Right renal pelvis (tissue), 4 donors: ENCODE measurements at places on chromosomes 13 and 19.

DNA sequence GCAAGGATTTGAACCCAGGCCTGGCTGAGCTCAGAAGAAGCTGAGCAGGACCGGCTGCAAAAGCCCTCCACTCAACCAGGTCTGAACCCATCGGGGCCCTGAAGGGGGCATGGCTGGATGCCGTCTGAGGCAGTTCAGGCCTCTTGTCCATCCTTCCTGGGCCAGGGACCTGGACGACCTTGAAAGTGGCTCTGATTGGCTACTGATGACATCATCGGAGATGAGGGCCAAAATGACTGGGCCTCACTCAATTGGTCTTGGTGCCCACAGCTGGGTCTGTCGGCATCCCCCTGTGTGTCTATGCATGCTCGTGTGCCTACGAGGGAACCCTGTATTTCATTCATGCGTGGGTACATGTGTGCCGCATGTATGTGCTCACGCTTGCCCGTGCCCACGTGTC, 71.8 kb downstream of the PTPRS start:
- no peak for DNase-seq

GRCh38 chr13:95503662-95504061, 48.9 kb upstream of the CLDN10 start:
- DNase-seq: no peak

GRCh38 chr13:107118506-107118905, 550.6 kb upstream of the ARGLU1 start:
- DNase-seq: no peak

- no peak for DNase-seq
These were observed 1.8 kb downstream of the VASP start for GRCh38 chr19:45508861-45509691.

DNA sequence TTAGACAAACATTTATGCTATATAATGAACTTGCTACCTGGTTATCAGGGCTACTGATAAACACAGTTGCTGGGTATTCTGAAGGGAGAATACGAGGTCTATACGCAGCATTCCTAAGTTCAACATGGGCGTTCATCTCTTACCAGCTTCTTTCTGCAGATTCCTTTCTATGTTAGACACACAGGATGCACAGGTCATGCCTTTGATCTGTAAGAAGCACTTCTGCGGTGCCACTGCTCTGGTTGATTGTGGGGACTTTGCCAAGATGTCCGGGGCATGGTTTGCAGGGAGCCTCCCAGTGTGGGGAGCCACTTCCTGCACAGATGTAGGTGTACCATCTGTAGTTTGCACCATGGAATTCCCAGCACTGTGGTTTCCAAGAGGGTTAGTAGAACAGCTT, 40.9 kb downstream of the ATP7B start:
- no peak for DNase-seq

- DNase-seq: no peak
These were observed 526.0 kb downstream of the PCDH9 start for GRCh38 chr13:66704110-66704509.

DNA sequence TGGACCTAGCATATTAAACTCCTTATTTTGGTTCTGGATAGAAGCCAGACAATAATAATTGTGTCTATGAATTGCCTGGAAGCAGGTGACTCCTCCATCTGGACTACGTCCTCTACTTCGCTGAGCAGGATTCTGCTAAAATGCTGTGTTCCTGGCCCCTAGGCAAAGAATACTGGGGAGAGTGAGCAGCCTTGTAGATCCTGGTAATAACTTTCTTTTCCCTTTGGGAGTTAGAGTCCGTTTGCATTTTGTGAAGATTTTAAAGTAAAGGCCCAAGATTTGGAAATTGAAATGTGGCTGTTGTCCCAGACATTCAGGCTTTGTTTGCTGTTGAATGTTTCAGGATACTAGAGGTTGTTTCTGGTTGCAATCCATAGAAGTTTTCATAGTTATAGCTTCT, 511.9 kb upstream of the KLF12 start:
- DNase-seq: no peak

- no peak for DNase-seq
These were observed 24.9 kb upstream of the MEDAG start for GRCh38 chr13:30881191-30881651.

DNA sequence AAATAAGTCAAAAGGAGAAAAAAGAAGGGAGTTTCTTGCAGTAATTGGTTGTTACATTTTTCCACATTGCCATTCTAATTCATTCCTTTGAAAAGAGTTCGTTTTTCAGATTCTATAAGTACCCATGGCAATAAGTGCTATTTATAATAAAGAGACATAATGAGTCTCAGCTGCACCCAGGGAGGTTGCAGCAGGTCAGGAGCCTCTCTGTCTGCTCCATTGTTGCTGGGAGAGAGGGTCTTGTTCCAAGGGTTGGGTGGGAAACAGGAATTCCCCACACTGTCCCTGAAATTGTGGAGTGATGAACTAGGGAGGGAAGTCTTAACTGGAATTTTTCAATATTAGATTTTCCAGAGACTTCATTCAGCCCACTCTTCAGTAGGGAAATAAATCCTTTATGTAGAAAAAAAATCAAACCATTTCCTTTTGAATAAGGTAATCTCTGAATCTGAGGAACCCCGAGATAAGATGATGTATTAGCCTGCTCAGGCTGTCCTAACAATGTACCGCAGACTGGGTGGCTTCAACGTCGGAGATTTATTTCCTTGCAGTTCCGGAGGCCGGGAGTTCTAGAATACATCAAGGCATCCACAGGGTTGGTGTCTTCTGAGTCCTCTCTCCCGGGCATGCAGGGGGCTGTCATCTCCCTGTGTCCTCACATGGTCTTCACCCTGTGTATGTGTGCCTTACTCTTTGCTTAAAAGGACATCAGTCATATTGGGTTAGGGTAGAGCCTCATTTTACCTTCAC, 342.7 kb upstream of the TMTC4 start:
- no peak for DNase-seq

DNA sequence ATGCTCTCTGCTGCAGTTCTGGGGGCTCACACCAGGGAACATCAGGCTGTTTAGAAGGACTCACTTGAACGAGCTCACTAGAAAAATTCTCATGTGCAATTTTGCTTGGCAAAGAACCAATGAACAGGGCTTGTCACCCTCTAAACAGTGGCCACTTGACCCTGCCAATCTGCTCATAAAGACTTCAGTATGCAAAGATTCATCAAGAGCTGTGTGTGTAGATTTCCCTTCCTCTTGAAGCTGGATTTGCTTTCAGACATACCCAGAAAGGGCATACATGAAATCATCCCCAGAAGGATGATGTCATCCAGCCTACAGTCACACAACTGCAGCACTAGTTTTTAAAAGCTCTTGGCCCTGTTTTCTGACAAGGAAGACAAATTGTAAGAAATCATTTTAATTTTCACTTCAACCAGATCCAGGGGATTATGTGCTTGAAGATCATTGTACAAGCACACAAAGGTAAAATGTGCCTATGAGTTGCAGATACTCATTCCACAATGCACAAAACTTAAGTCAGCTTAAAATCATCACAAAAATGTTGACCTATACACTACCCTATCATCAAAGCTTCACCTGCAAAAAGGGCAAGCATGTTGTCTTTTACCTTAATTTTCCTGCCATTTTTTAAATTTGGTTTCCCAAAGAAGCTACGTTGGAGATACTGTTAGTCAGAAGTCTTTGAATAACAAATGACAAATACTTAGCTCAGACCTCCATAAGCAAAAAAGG, 5.2 kb upstream of the STK24 start:
- no peak for DNase-seq

DNA sequence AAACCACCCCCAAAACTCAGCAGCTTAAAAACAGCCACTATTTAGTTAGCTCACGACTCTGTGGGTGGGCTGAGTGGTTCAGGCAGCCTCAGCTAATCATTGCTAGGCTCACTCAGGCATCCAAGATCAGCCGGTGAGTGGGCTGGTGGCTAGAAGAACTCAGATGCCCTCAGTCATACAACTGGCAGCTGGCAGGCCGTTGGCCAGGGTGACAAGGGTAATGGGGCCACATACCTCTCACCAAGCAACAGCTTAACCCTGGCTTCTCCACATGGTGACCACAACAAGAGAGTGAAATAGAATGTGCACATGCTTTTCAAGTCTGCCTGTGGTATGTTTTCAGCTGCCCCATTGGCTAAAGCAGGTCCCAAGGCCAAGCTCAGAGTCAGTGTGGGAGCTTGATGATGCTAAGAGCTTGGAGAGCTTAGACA, 435.4 kb upstream of the TSHZ3 start:
- no peak for DNase-seq

- no peak for DNase-seq
These were observed 289.2 kb upstream of the KLF12 start for GRCh38 chr13:74423434-74423833.

DNA sequence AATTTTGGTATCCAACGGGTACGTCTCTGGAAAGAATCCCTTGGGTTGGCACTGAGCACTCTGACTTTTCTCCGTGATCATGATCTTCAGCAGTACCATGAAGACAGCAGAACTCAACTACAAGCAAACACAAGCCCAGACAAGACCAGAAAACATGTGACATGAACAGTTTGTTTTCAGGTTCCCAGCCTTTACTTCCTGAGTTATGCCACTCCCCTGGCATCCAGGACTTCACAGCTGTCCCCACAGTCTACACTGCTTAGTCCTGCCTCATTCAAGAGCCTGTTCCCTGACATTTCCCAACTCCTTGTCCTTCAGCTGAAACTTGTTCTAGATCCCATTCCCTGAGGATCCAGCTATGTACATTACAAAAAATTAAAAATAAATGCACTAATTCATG, 4.9 kb upstream of the N4BP2L1 start:
- no peak for DNase-seq

GRCh38 chr19:8663920-8664670, 33.7 kb downstream of the NFILZ start:
- no peak for DNase-seq

GRCh38 chr13:99559560-99559959, 58.3 kb downstream of the TM9SF2 start:
- DNase-seq: no peak

GRCh38 chr13:33956346-33956745, 138.4 kb downstream of the RFC3 start:
- DNase-seq: no peak

DNA sequence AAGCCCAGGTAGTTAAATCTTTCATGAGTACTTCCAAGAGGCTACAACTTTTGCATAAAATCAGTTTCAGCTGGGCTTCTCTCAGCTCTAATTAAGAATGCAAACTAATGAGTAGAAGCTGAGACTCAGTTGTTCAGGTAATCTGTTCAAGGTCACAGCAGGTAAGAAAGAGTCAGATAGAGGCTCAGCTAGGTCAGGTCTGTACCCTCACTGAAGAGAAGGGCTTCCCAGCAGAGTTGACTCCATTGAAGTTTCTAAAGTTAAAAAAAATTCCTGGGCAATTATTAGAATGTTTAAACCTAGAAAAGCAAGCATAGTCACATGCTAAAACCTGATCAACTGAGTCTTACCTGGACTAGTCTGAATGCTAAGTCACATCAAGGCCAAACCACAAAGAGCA, 42.1 kb downstream of the ESD start:
- no peak for DNase-seq

- DNase-seq: no peak
These were observed at the start of gene CEACAM1 for GRCh38 chr19:42528354-42529247. Gene CEACAM1, minus strand, starts transcription at chr19:42528481. Its CDS starts 107 bp downstream, at chr19:42528374.

GRCh38 chr19:7638802-7639465, 2.0 kb downstream of the STXBP2 start:
- no peak for DNase-seq

GRCh38 chr19:31083105-31083504, 266.1 kb downstream of the TSHZ3 start:
- DNase-seq: no peak

DNA sequence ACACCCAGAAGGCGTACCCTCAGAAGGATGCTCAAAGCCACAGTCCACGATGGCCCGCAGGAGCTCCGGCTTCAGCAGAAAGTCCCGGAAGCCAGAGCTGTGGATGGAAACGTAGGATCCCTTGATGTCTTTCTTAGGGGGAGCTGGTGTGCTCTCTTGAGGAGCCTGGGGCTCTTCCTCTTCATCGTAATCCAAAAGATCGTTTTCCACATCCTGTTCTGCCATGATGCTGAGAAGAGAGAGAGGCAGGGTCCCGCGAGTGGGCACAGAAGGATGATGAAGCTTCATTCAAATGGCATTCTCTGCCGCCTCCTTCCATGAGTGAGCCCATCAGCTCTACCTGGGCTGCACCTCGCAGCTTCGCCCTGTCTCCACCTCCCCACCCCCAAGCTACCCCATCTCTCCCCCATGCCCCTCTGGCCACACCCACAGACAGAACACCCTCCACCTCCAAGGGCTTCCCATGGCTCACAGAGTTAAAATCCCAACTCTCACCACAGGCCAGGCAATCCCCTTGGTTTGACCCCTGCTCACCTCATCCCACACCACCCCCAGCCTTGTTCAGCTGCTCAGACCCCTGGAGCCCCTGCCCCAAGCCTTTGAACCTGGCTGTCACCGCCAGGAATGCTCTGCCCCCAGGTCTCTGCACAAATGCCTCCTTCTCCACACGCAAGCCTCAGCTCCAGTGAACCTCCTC, 6.0 kb downstream of the DDX39A start:
- no peak for DNase-seq

- DNase-seq: peak; percentile 62
These were observed at the start of gene CCDC169 for GRCh38 chr13:36297366-36298338. Gene CCDC169, minus strand, starts transcription at chr13:36297814. Its CDS starts 95 bp downstream, at chr13:36297719.

DNA sequence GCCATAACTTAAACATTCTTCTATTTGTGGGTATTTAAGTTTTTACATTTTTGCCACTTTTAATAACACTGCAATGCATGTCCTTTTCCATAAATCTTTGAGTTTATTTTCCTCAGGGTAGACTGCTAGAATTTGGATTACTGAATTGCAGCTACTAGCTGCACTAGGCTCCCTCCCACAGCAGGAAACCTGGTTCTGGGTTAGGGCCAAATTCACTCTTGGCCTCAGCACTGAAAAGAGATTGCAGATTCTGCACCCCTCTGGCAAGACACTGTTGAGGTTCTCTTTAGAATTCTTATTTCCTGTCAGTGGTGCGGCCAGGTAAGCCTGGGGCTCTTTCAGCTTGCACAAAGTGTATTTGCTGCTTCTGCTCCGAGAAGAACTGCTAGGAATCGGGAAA, 155.7 kb downstream of the ENOX1 start:
- no peak for DNase-seq

DNA sequence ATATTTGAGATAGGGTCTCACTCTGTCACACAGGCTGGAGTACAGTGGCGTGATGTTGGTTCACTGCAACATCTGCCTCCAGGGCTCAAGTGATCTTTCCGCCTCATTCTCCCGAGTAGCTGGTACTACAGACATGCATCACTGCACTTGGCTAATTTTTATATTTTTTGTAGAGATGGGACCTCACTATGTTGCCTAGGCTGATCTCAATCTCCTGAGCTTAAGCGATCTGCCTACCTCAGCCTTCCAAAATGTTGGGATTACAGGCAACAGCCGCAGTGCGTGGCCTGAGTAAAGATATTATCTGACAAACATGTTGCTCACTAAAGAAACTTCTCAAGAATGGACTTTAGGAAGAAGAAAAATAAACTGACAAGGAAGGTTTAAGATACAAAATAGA, 125.4 kb upstream of the ABCC4 start:
- DNase-seq: no peak

- no peak for DNase-seq
These were observed 17.3 kb downstream of the CKM start for GRCh38 chr19:45305421-45305820.

GRCh38 chr13:113089693-113090414, 15.7 kb upstream of the F7 start:
- DNase-seq: no peak

- no peak for DNase-seq
These were observed 19.5 kb downstream of the COMP start for GRCh38 chr19:18771328-18772242.
